AG04450 (cell line): ENCODE measurements at places on chromosomes 7 and 10. TPM values are rescaled to one million over a fixed set of nuclear protein-coding genes. Genes with fewer than 3 reads are reported as not detected.

DNA sequence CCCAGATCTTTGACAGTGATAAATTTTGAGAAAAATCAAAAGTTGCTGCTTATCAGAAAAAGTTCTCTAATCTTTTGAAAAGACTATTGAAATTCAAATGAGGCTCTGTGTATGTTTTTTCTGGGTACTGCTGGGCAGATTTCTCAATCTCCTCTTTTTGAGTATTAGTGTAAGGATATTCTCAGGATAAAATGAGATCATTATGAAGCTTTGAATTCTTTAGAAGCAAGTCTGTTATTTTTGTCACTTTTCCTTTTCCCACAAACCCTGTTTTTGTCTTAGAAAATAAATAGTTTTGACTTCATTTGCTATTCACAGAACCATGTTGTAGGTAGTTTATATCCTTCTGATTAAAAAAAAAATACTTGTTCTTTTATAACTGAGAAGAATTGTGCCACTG lies 7.9 kb downstream of the STAM start:
- no peak for DNase-seq

- DNase-seq = no peak
Observed at GRCh38 chr10:57880446-57881227, 387.1 kb downstream of the IPMK start.

GRCh38 chr7:97971120-97971989 lies 18.6 kb downstream of the OCM2 start:
- DNase-seq = no peak

- no peak for DNase-seq
Observed at GRCh38 chr10:19833170-19833824, 17.1 kb downstream of the PLXDC2 start.

DNA sequence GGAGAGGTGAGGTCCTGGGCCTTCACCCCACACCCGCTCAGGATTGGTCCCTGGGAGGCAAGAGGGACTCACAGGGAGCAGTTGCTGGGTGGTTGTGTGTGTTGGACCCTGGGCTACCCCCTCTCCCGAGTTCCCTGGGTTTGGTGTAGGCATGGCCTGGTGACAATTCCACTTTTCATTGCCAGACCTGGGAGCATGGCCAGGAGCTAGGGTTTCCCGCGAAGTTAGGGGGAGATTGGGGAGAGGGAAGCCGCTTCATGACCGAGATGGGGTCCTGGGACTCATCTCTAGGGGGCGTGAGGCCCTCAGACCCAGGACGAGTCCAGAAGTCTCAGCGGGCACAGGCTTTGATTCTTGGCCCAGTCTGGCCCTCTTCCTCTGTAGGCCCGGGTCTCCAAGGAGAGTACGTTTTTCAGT lies 606 bp downstream of the PALD1 start:
- DNase-seq = no peak

Gene SPDYE6
- polyA plus RNA-seq = not detected in 2 replicates
